IPS DF 19.7 (cell line): ENCODE measurements at places on chromosomes 6 and 20.

DNA sequence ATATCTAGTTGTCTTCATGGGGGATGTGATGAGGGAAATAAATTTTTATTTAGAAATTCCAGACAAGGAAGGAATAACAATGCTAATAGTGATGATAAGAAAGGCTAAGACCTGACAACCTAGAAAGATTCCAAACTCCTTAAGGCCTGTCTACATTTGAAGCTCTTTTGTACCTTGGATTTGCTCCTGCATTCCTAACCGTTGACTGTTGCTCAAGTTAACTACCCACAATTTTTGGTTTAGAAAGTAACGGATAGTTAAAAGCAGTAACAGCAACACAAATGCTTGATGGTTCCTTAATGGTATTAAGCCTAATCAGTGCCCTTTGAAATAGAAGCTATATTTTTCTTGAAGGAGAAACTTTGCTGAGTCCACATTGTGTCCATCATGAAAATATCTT is 52.9 kb downstream of the TRMT11 start:
- DNase-seq, result no peak

GRCh38 chr6:53115741-53116140 is 32.9 kb downstream of the GCM1 start:
- DNase-seq, result no peak

GRCh38 chr6:82419132-82419581 is 55.5 kb downstream of the TPBG start:
- DNase-seq, result no peak

GRCh38 chr20:61322151-61322865 is 70.2 kb downstream of the CDH4 start:
- no peak for DNase-seq

DNA sequence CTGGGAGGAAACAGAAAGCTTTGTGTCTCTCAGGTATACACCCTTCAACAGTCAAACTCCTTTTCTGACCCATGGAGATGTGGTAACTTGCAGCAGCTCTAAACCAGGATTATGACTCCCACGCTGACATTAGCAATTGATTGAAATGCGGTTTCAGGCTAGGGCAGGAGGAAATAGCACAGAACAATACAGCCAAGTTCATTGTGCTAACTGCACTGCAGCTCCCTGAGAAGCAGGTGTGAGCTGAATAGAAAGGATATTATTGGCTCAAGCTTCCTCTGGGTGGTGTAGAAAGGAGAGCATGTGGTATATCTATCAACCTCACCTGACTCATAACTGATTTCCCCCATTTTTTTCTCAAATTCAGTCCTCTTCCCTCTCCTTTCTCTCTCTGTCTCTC is 612.3 kb upstream of the BTBD3 start:
- DNase-seq, result peak; percentile 38

DNA sequence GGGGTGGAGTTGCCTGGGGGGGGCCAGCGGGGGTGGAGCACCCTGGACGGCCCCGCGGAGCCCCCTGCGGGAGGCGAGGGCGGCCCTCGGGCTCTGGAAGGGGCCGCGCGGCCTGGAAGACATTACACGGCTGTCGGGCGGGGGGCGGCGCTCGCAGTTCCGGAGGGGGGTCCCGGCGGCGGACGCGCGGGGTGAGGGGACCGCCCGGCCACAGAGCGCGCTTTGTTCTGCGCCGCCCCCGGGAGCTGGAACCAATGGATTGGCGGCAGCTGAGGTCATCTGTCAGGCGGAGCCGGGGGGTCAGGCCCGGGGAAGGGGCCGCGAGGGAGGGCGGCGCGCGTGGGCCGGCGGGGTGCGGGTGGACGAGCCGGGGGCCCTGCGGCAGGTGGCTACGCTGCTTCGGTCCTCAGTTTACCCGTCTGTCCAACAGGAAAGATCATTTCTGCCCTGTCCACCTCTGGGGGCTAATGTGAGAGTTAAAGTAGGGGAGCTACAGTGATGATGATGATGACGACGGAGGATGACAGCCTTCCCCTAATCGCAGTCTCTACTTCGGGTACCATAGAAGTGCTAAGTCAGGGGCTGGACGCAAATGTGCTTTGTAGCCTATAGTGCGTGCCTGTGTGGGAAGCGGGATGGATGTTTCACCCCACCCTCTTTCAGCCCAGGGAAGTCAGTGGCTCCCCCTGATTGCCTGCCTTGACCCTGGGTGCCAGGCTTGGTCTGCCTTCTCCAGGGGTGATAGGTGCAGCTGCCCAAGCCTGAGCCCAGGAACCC is 10.4 kb downstream of the SRXN1 start:
- DNase-seq, result no peak

DNA sequence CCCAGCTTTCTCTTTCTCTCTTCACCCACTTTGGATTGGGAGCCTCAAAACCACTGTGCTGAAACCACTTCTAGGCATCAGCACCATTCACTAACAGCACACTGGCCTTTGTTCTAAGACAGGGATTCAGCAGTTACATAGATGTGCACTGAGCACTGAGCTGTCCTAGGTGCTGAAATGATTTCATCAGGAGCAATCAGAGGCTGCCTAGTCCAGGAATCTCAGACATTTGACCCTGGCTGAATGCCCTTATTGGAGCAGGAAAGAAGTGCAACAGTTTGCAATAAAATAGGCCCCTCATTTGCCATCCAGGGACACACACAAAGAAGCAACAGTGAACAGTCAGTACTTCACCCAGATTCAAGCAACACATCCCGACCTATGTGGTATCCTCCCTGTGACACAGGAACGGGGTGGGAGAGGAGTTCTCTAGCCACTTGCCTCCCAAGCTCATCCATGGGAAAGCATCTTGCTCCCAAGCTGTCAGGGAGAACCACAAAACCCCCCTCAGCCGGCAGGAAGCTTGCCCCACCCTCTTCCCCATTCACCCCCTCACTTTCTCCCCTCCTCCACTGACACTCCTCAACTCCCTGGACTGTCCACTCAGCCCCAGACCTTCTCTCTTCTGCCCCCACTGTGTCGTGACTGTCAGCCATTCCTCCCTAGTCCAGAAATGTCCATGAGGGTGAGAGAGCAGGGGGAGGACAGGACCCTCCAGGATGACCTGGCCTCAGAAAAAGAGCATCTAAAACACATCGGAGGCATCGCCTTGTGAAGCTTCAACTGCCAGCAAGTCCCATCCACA is 304.4 kb downstream of the PREX1 start:
- peak; percentile 59 for DNase-seq

- DNase-seq, result no peak
Observed at GRCh38 chr6:143374014-143374413, 76.5 kb downstream of the ADAT2 start.

DNA sequence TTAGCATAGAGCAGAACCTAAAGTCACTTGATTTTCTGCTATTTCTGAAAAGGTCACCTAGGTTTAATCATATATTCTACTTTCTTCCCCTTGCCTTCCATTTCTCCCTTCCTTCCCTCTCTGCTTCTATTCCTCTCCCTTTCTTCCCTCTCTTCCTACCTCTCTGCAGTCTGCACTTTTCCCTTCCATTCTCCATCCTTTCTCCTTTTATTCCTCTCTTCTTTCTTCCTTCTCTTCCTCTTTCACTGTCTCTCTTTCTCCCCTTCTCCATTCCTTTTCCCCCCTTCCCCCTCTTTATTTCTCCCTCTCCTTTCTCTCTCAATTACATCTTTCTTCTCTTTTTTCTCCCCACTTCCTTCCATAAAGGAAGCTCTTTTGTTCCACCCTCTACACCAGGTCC is 1049.8 kb upstream of the FLRT3 start:
- DNase-seq, result no peak

GRCh38 chr20:59024111-59024530 is 4.9 kb downstream of the TUBB1 start:
- no peak for DNase-seq

- no peak for DNase-seq
Observed at GRCh38 chr20:63501818-63502670, 3.2 kb upstream of the EEF1A2 start.

- no peak for DNase-seq
Observed at GRCh38 chr6:96223695-96224094, 207.9 kb downstream of the FUT9 start.

DNA sequence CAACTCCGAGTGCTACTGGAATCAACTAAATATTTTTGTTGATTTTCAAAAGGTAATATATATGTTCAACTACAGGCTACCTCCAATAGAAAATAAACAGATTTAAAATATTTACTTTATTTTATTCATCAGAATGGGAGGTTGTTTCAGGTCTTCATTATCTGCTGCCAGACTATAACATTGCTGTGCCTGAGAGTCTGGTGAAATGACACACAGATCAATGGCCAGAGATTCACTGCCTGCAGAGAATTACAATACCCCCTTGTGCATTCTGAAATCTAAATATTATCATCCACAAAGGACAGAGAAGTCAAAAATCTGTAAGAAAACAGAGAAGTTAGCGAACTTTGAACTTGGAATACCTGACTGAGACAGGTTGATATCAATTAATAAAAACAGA is 667.8 kb upstream of the GJE1 start:
- no peak for DNase-seq

DNA sequence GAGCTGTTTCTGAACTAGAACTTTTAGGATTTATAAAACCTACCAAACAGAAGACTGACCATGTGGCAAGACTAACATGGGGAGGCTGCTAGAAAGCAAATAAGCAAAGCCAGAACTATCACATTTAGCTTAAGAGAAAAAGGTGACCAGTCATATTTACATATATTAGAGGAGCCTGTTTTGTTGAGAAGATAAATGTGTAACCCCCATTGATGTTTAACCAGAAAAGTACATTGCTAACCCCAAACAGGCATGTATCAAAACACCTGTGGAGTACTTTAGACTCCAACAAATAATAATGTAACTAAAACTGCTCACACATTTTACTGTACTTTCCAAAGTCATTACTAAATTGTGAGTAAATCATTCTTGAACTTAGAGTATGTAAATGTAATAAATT is 35.0 kb downstream of the AKIRIN2 start:
- no peak for DNase-seq

GRCh38 chr6:38552121-38552520 is 87.6 kb downstream of the BTBD9 start:
- DNase-seq, result no peak

DNA sequence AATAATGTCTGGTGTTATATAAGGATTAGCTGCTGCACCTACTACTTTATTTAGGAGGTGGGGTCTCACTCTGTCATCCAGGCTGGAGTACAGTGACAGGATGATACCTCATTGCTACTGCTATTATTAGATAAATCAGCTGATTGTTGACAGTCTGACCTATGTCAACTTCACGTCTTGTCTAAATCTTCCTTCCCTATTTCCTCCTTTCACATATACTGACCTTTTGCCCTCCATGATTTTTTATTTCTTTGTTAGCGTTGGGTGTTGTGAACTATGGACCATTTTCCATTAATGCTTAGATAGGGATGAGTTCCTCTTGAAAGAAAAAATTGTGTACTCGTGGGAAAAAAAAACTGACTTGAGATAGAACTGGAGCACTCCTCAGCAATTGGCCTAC is 109.9 kb upstream of the BEND6 start:
- DNase-seq, result no peak

DNA sequence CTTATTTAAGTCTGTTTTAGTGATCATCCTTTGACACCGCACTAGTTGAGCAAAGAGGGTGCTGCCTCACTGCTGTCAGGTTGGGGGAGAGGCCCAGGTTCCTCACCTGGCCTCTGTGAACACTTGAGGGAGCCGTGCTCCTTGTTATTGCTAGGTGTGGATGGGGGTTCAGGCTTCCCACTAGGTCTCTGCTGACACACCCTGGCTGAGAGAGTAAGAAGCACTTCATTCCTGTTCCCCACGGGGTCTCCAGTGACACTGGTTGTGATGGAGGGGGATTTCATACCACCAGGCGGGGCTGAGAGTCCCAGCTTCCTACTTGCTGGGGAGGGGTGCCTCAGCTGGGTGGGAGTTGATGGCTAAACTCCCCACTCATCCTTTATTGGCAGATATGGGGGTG is 11.1 kb upstream of the NOTCH4 start:
- DNase-seq, result no peak

DNA sequence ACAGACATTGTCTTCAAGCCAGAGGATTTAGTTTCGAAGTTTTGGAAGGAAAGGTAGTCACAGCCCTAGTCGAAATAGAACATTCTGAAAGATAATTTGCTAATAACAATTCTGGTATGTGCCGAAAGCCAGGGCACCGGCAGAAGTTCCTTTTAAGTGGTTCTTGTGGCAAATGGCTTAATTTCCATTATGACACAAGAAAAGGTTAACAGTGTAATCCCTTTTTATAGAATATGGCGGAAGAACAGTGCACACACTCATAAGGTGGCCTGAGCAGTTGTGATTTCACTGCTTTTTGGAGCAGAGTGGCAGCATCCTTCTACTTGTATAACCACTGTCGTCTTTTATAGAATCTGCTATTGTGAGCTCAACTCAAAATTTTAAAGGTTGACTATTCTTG is 152.4 kb downstream of the SASH1 start:
- DNase-seq, result no peak

GRCh38 chr20:313948-314347 is 11.4 kb upstream of the SOX12 start:
- DNase-seq, result no peak
